GOT3 (cell line): ENCODE measurements at places on chromosomes 4 and X.

DNA sequence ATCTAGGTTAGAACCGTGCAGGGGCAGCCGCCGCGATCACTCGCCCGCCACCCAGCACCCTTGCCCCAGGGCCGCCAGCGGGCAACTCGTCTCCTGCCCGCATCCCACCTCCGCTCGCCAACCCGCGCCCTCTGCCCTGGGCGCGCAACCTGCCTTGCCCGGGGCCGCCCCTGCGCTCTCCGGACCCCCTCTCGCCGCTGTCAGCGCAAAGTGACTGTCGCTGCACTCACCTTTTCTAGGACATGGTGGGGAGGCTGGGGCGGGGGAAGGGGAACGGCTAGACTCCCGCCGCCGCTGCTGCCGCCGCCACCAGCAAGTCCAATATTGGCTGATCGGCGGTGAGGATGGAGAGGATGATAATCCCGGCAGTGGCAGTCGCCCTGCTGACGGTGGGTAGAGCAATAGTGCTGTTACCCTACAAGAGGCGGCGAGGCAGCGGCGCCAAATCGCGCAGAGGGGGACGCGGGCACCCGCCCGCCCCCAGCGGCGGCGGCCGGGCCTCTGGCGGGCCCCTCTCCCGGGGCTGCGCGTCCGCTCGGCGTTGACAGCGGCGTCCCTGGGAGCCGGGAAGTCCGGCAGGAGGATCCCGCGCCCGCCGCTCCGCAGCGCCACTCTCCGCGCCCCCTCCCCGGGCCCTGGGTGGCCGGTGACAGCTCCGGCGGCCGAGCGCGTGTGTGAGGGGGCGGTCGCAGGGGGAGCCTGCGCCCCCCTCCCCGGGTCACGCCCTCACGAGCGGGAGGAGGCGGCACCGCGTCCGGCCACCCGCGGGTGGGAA, 2.3 kb upstream of the NR3C2 start:
- DNase-seq: no peak

DNA sequence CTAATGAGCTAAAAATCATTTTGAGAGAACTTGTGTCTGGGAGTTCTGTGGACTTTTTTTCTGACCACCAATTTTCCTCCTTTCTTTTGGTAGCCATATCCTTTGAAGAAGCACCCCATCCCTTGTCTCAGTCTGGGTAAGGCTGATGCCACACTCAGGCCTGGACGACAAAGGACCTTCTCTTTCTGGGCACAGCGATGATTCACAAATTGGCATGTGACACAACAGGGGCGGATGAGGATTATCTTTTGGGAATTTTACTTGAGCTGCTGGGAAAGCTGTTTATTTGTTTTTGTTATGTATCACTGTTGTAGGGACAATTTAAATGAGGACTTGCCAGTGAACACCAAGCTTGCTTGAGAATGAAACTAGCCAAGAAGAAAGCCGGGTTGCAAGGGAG, 233.4 kb upstream of the HAND2 start:
- no peak for DNase-seq

GRCh38 chrX:128884430-128884829, 638.9 kb downstream of the SMARCA1 start:
- DNase-seq: no peak

- no peak for DNase-seq
Measured at GRCh38 chr4:1993169-1993516, 15.6 kb downstream of the NELFA start.

DNA sequence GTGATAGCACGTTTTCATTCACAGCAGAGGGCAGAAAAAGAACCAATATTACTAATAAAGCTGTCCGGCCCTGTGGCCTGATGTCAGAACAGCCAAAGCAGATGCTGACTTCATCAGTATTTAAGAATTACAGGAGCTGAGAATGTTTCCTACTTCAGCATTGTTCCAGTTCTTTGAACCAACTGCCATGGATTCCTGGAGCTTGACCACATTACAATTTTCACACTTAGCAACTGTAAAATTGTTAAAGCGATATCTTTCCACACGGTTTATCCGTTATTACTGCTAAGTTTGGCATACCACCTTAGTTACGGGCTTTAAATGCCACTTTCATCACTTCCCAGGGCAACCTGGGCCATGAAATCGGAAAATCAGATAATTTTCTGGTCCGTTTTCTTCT, 118.2 kb downstream of the EPHA5 start:
- no peak for DNase-seq

GRCh38 chr4:76194325-76194724, 19.3 kb downstream of the SCARB2 start:
- DNase-seq: no peak

DNA sequence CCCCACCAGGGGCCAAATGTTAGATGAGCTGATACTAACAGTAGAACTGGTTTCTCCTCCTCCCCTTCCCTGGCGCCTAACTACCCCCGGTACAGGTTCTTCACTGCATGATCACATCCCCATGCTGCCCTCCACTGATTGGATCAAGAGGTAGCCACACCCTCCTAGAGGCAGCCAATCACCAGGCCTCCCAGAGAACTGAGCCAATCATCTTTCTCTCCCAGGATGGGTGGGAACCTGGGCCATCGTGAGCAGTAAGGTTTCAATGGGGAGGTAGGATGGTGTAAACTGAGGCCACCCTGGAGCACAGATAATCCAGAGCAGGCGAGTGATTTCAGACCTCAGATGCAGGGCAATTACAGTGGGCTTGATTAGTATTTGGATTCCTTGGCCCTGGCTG, 64.2 kb downstream of the PPP2R2C start:
- DNase-seq: no peak

- DNase-seq: no peak
Measured at GRCh38 chr4:47551682-47552081, 66.6 kb downstream of the ATP10D start.

- no peak for DNase-seq
Measured at GRCh38 chr4:133355633-133356032, 206.5 kb downstream of the PCDH10 start.

DNA sequence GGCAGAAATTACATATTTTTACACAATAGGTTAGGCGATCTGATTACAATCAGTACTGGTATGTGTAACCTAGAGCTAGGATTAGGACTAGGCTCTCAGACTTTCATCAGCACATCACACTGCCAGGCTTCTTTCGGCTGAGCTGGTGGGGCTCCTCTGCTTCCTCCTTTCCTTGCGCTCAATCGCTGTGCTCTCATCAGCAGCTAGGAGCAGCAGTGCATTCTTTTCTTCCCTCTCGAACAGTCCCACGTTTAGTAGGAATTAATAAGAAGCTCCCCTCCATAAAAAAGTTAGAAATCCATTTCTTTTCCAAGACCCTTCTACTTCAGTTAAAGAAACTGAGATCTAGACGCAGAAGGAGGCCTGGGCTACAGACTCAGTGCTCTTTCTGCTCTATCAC, 350.4 kb downstream of the SPRY1 start:
- no peak for DNase-seq

- DNase-seq: no peak
Measured at GRCh38 chr4:7691982-7692381, 247.7 kb downstream of the AFAP1 start.

GRCh38 chr4:58564695-58565475, 1454.7 kb upstream of the IGFBP7 start:
- DNase-seq: no peak

DNA sequence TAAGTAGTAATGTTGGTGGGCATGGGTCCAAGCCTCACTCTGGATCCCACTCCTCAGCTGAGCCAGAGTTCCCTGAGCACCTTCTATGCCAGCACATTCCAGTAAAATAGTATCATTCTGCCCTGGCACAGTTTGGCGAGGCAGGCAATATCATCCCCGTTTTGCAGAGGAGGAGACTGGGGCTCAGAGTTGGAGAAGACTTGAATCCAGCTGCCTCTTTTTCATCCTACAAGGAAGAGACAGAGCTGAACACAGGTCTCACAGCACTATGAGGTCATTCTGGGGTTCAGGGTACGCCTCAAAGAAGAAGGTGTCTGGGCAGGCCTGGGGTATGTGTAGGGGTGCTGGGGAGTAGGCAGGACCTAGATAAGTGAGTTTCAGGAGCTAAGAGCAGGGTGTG, 103.9 kb upstream of the STX18 start:
- DNase-seq: no peak

DNA sequence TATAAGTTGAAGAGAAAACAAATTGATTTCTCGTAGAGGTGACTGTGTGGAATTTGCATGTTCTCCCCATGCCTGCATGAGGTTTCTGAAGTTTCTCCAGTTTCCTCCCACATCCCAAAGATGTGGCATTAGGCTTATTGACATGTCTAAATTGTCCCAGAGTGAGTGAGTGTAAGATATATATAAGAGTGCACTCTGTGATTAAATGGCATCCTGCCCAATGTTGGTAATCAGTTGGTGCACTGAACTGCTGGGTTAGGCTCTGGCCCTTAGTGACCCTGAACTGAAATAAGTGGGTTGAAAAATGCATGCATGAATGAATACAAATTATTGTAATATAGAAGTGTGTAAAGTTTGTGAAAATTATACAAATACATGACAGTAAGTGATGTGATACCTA, 1106.5 kb downstream of the TECRL start:
- no peak for DNase-seq

DNA sequence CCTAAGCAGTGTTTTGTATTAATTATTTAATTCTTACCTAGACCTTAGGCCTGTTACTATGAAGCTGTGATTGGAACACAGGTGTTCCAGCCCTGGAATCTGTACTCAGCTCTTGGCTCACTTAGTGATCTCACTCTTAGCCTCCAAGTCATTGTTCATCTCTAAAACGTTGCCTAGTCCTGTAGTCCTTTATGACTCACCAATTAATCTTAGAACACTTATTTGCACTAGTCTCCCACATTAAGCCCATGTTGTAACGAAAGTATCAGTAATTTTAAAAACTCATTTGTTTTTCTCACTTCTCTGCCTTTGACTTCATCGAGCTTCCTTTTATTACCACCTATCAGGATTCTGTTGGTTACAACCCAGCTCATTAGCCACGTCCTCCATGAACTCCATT, 1224.7 kb upstream of the TENM3 start:
- no peak for DNase-seq

- no peak for DNase-seq
Measured at GRCh38 chrX:13658602-13659001, 5.7 kb downstream of the TCEANC start.

- no peak for DNase-seq
Measured at GRCh38 chr4:101252721-101253120, 94.6 kb downstream of the PPP3CA start.

GRCh38 chrX:153416781-153417450, 5.6 kb downstream of the ZFP92 start:
- no peak for DNase-seq

GRCh38 chr4:95590615-95591014, 41.8 kb upstream of the UNC5C start:
- no peak for DNase-seq

DNA sequence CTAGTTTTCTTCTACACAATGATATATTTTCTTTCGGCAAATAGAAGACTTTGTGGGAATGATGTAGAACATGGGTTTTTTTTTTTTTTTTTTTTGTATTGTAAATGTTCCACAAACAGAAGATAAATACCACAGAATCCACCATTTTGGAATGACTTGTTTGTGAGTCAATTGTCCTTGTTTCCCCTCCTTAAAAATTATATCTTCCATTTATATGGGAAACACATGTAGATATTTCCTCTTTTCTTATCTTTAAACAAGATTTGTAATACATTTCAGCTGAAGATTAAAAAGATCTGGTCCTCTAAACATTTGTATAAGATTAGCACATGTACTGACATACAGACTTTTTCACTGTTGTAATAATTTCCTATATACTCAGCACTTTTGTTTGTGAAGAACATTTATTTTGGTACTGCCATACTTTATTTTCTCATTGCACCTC, 304.6 kb downstream of the SPRY1 start:
- no peak for DNase-seq

GRCh38 chr4:1554876-1555265, 129.2 kb downstream of the FAM53A start:
- no peak for DNase-seq

DNA sequence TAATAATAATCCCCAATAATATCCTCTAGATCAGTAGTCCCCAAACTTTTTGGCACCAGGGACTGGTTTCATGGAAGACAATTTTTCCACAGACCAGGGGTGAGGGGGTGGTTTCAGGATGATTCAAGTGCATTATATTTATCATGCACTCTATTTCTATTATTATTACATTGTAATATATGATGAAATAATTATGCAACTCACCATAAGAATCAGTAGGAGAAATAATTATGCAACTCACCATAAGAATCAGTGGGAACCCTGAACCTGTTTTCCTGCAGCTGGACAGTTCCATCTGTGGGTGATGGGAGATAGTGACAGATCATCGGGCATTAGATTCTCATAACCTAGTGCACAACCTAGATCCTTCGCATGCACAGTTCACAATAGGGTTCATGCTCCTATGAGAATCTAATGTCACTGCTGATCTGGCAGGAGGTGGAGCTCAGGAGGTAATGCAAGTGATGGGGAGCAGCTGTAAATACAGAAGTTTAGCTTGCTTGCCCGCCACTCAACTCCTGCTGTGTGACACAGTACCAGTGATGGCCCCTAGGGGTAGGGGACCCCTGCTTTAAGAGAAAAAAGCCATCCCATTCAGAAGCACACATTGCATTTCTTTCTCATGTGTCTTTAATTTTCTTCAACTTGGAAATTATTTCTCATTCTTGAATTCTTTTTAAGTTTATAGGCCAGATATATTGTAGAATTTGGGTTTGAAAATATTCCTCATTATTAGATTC, 16.0 kb upstream of the SH3RF1 start:
- no peak for DNase-seq

GRCh38 chr4:2799224-2799911, 6.5 kb downstream of the SH3BP2 start:
- no peak for DNase-seq

DNA sequence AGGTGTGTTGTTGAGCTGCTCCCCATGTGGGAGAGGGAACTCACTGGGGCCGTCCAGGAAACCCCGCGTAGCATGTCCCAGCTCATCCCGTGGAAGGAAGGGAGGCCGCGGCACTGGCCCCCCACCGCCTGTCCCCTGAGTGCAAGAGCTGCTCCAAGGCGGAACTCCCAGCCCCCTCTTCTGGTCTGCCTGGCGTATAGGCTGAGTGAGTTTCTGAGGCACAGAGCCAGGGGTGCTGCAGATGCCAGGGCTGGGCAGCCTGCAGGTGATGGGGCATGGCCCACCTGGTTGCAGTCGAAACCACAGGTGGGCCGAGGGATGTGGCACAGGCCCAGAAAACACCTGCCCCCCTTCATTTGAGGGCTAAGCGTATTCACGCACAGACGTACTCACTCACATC, 49.6 kb downstream of the ABLIM2 start:
- no peak for DNase-seq
